Bronchus fibroblast of lung (primary cell): ENCODE measurements at places on chromosomes 1 and 21. TPM values are rescaled to one million over a fixed set of nuclear protein-coding genes. Genes with fewer than 3 reads are reported as not detected.

ERICH3 gene
- not detected in 2 replicates for total RNA-seq

HES2 gene
- total RNA-seq: under 0.01 and 0.15 TPM in 2 replicates

ITLN2 gene
- total RNA-seq: not detected in 2 replicates

CFAP74 gene
- not detected in 2 replicates for total RNA-seq

HRNR gene
- total RNA-seq: not detected in 2 replicates

STUM gene
- total RNA-seq: not detected in 2 replicates

LCE6A gene
- not detected in 2 replicates for total RNA-seq

SYPL2 gene
- 0.15 and 0.17 TPM in 2 replicates for total RNA-seq

STIL gene
- total RNA-seq: 13.8 and 16.0 TPM in 2 replicates

UBXN10 gene
- total RNA-seq: under 0.01 TPM in 2 replicates

DNM3 gene
- 0.67 and 1.2 TPM in 2 replicates for total RNA-seq

GPR52 gene
- not detected in 2 replicates for total RNA-seq

SRM gene
- total RNA-seq: 91.6 and 110 TPM in 2 replicates

GLMN gene
- total RNA-seq: 7.4 and 9.2 TPM in 2 replicates

F3 gene
- 10.3 and 11.1 TPM in 2 replicates for total RNA-seq

EDARADD gene
- total RNA-seq: under 0.01 TPM in 1 of 2 replicates, not detected in the other

LCE2C gene
- not detected in 2 replicates for total RNA-seq

ANXA9 gene
- total RNA-seq: 0.17 and 0.30 TPM in 2 replicates

TIAM1 gene
- 0.50 and 0.59 TPM in 2 replicates for total RNA-seq

FAM110D gene
- not detected in 2 replicates for total RNA-seq

PDC gene
- not detected in 2 replicates for total RNA-seq

CHD1L gene
- total RNA-seq: 25.4 and 26.4 TPM in 2 replicates

FMN2 gene
- total RNA-seq: 0.17 and 1.5 TPM in 2 replicates

UTS2 gene
- total RNA-seq: 0.17 TPM in 1 of 2 replicates, not detected in the other

CCDC30 gene
- total RNA-seq: under 0.01 and 0.34 TPM in 2 replicates

PODN gene
- 0.30 and 0.84 TPM in 2 replicates for total RNA-seq

MANEAL gene
- total RNA-seq: 0.17 and 0.30 TPM in 2 replicates

GIPC2 gene
- 2.1 and 3.0 TPM in 2 replicates for total RNA-seq

C1orf141 gene
- not detected in 2 replicates for total RNA-seq

NECTIN4 gene
- 0.17 TPM in 1 of 2 replicates, not detected in the other for total RNA-seq

RAB25 gene
- 0.15 TPM in 1 of 2 replicates, not detected in the other for total RNA-seq

HPDL gene
- 5.0 and 7.1 TPM in 2 replicates for total RNA-seq

B3GALT2 gene
- 0.59 and 1.2 TPM in 2 replicates for total RNA-seq

CCDC17 gene
- under 0.01 and 0.15 TPM in 2 replicates for total RNA-seq

C1orf105 gene
- not detected in 2 replicates for total RNA-seq

GBP2 gene
- total RNA-seq: 1.9 and 2.5 TPM in 2 replicates

LCE1C gene
- total RNA-seq: not detected in 2 replicates

CASQ2 gene
- total RNA-seq: not detected in 2 replicates

GJA8 gene
- total RNA-seq: not detected in 2 replicates
